Natural killer cell (primary cell): ENCODE measurements at places on chromosomes 7 and 10. TPM values are rescaled to one million over a fixed set of nuclear protein-coding genes. Genes with fewer than 3 reads are reported as not detected.

DNA sequence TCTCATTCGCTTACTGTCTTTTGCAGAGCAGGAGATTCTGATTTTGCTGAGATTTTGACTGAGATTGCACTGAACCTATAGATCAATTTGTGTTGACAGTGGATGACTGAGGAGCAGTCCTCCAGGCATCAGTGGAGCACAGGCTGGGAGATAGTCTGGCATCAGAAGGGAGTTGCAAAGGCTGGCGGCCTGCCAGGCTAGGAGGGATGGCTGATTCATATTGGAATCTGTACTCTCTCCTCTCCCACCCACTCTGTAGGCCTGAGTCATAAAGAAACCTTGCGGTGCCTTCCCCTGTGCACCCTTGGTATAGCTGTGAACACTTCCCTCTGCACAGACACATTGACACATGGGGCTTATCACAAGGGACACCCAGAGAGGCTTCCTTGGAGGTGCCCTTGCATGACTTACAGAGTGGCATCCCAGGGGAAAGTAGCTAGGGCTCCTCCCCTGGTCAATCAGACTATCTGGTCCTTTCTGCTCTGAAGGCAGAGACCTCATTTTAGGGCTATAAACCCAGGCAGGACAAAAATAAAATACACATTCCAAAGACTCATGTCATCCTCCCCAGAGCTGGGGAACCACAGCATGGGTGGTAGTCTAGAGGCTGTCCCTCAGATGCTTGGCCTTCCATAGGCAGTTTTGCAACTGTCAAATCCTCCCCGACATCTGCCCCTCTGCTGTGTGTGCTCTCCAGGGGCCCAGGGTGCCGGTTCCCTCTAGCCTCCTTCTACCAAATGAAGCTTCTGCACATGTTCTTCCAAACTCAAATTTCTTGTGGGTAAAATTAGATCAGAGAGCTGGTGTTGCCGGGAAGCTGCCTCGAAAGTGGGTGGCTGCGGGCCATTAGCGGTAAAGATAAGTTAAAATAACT is 37.4 kb upstream of the EEPD1 start:
- DNase-seq, result no peak

DNA sequence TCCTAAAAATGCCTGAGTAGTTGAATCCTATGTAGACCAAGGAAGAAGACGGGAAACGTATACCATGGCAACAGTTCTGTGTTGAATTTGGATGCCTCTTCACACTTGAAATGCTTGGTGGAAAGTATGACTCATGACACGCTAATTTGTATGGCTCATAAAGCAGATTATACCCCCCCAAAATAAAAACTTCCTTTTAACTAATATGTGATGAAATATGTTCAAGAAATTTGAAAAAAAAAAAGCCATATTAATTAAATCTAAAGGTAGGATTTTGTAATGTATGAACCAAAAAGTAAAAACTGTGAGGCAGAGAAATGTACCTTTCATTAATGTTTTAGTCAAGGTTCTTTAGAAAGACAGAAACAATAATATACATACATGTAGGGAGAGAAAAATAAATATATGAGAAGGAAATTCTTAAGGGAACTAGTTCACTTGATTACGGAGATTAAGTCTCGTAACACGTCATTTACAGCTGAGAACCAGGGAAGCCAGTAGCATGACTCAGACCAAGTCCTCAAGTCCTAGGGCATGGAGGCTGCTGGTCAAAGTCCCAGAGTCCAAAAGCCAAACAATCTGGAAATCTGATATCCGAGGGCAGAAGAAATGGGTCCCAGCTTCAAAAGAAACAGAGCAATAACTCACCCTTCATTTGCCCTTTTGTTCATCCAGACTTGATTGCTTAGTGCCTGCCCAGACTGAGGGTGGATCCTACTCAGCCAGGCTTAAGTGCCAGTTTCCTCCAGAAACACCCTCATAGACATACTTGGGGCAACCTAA is 485.1 kb downstream of the SEMA3D start:
- DNase-seq, result no peak

Gene MAGI2
- 0.09 TPM for total RNA-seq

Gene PRSS37
- total RNA-seq, result not detected

Gene LFNG
- 176 TPM for total RNA-seq
